ENCODE measurements at places on chromosomes 11 and 22. TPM values are rescaled to one million over a fixed set of nuclear protein-coding genes. Genes with fewer than 3 reads are reported as not detected.

DNA sequence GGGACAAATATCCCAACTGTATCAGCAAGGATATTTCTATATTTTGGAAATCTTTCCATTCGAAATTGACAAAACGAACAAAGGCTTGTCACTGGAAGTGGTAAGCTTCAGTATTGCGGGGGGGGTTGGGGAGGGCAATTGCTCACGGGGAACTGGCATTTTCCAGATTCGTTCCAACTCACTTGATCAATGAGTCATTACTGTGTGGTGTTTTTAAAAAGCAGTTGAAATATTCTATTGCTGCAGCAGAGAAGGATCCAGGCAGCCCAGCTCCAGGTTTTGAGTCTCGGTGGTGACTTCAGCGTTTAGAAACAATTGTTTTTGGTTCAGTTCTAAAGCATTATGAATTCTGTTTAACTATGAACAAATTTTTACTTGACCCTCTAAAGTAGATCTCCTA is 33.8 kb upstream of the FBLN1 start:
- no peak for DNase-seq

- DNase-seq = no peak
Measured at GRCh38 chr11:107473792-107474191, 16.2 kb upstream of the CWF19L2 start.

- DNase-seq = peak; percentile 62
Measured at GRCh38 chr22:49826603-49827270, 936 bp downstream of the BRD1 start.

DNA sequence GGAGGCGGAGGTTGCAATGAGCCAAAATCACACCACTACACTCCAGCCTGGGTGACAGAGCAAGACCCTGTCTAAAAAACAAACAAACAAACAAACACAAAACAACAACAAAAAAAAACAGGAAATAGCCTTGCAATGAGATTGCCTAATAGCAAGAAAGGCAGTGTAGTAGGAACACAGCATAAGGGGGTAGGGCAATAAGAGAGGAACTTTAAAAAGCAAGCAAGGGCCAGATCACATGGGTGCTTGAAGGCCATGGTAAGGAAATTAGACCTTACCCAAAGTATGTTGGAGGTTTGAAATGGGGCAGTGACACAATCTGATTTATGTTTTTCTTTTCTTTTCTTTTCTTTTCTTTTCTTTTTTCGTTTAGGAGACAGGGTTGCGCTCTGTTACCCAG is 34.7 kb upstream of the NRIP3 start:
- DNase-seq = no peak

The OR5AN1 gene
- not detected for total RNA-seq

The LRRC74B gene
- not detected for total RNA-seq

Data from endodermal cell (in vitro differentiated cells).